ENCODE measurements at places on chromosomes 5 and 9. TPM values are rescaled to one million over a fixed set of nuclear protein-coding genes. Genes with fewer than 3 reads are reported as not detected.

TEX48 gene
- total RNA-seq: not detected

TMC1 gene
- not detected for total RNA-seq

- peak; percentile 77 for DNase-seq
Measured at GRCh38 chr9:126558051-126558665, 55.6 kb upstream of the LMX1B start.

DNA sequence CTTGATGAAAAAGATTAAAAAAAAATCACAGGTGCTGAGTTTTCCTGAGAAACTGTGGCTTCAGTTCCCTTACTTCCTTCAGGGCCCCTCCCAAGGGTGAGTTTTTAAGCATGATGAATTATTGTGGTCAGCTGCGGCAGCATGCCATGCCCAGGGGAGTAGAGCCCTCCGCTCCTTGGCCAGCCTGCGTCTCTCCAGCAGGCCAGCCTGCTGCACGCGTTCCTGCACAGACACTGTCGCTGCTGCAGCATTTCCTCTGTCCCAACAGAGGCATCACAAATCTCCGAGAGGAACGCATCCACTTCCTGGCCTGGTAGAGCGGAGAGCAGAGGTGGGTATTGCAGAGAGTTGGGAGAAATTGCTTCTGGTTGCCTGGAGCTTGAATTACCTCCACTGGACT, 26.1 kb upstream of the GLRA1 start:
- no peak for DNase-seq

DNA sequence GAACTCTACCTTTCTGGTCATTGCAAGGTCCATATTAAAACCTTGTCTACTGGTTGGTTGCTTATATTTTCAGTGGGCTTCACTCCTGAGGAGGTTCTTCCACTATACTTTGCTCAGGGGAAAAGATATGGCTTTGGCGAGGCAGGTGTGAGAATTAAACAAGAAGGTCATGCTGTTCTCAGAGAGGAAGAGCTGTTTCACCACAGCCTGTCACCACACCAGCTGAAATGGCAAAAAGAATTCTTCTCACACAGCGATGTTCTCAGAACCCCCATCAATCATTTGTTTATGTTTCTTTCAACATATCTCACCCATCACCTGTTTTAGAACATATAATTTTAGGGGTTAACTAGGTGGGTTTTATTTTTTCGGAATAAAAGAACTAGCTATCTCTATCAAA, 38.6 kb downstream of the CAPSL start:
- DNase-seq: no peak

Measured in hepatocyte (in vitro differentiated cells).